Vagina (tissue), 2 donors: ENCODE measurements at places on chromosomes 7 and 10. TPM values are rescaled to one million over a fixed set of nuclear protein-coding genes. Genes with fewer than 3 reads are reported as not detected.
A peak's percentile ranks its signal among the peaks of the same experiment; 100 is the strongest.

GRCh38 chr7:106236065-106236464 lies 48.7 kb downstream of the NAMPT start:
- H3K4me1 ChIP-seq = no peaks in the 10 kb centered on the region
- H3K4me3 ChIP-seq = no peak overlapping the region
- H3K27ac ChIP-seq = no peak overlapping the region
- H3K36me3 ChIP-seq = no peaks in the 10 kb centered on the region

- peaks cover 29% of the 10 kb centered on the region for H3K36me3 ChIP-seq
- peaks cover 26% of the 10 kb centered on the region for H3K4me1 ChIP-seq
- no peak overlapping the region for H3K4me3 ChIP-seq
- no peaks in the 10 kb centered on the region for H3K27me3 ChIP-seq
- no peak for DNase-seq
These were observed 24.7 kb downstream of the NUB1 start for GRCh38 chr7:151366166-151366879.

DNA sequence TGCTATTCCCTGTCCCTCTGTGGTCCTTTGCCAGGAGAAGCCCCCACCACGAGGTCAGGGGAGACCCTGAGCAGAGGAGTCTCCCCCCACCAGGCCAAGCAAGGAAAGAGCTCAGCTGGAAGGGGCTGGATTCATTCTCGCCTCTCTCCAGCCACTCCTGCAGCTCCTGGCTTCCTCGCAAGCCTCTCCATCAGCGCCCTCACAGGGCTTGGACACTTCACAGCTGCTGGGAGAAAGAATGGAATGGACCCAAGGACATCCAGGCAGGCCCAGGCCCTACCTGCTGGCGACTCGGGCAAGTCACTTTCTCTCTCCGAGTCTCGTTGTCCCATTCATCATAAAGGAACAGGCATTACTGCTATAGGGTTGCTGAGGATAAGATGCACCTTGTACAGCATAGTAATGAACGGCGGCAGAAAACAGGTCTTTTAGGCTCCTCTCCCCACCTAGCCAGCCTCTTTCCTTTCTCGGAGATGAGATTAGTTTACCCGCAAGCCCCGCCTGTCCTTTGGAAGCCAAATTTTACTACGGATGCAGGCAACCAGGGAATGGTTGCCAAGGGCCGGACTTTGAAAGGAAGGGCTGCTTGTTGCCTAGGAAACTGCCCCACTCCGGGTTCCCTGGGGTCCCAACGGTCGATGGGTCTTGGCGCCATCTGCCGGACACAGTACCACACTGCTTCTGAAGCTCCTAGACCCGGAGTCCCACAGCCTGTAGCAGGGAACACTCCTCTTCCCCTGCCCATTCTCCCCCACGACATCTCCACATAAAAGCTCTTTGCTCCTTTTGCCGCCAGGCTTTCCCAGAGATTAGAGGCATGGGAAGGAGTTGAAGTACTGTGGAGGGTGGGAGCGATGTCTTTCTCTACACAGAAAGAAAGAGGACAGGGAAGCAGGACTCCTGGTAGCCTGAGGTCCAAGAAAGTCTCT lies 22.3 kb downstream of the IMPDH1 start:
- H3K27me3 ChIP-seq = no peaks in the 10 kb centered on the region
- H3K36me3 ChIP-seq = no peaks in the 10 kb centered on the region
- H3K4me1 ChIP-seq = peaks cover 5% of the 10 kb centered on the region
- DNase-seq = no peak
- no peak overlapping the region for H3K4me3 ChIP-seq
- H3K27ac ChIP-seq = no peak overlapping the region

DNA sequence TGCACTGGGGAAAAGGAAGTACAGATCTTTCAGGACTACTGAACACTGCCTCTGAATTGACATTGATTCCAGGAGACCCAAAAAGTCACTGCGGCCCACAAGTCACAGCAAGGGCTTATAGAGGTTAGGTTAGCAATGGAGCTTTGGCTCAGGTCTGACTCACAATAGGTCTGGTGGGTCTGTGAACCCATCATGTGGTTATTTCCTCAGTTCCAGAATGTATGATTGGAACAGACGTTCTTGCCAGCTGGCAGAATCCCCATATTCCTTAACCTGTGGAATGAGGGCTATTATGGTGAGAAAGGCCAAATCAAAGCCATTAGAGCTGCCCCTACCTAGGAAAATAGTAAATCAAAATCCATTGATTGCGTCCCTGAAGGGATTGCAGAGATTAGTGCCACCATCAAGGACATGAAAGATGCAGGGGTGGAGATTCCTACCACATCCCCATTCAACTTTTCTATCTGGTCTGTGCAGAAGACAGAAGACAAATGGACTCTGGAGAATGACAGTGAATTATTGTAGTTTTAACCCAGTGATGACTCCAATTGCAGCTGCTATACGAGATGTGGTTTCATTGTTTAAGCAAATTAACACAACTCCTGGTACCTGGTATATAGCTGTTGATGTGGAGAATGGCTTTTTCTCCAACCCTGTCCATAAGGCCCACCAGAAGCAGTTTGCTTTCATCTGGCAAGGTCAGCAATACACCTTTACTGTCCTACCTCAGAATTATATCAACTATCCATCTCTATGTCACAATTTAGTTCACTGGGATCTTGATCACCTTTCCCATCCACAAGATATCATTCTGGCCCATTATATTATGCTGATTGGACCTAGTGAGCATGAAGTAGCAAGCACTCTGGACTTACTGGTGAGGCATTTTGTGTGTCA lies 44.5 kb upstream of the PIK3CG start:
- H3K27ac ChIP-seq = no peak overlapping the region
- DNase-seq = no peak
- H3K27me3 ChIP-seq = no peaks in the 10 kb centered on the region
- no peak overlapping the region for H3K4me3 ChIP-seq
- no peaks in the 10 kb centered on the region for H3K4me1 ChIP-seq
- H3K36me3 ChIP-seq = no peaks in the 10 kb centered on the region

- H3K27ac ChIP-seq = peak overlapping the region; percentile 70
- H3K27me3 ChIP-seq = no peaks in the 10 kb centered on the region
- H3K36me3 ChIP-seq = no peaks in the 10 kb centered on the region
- H3K4me1 ChIP-seq = peaks cover 38% of the 10 kb centered on the region
These were observed 517.4 kb upstream of the ZMIZ1 start for GRCh38 chr10:78551184-78552005.

DNA sequence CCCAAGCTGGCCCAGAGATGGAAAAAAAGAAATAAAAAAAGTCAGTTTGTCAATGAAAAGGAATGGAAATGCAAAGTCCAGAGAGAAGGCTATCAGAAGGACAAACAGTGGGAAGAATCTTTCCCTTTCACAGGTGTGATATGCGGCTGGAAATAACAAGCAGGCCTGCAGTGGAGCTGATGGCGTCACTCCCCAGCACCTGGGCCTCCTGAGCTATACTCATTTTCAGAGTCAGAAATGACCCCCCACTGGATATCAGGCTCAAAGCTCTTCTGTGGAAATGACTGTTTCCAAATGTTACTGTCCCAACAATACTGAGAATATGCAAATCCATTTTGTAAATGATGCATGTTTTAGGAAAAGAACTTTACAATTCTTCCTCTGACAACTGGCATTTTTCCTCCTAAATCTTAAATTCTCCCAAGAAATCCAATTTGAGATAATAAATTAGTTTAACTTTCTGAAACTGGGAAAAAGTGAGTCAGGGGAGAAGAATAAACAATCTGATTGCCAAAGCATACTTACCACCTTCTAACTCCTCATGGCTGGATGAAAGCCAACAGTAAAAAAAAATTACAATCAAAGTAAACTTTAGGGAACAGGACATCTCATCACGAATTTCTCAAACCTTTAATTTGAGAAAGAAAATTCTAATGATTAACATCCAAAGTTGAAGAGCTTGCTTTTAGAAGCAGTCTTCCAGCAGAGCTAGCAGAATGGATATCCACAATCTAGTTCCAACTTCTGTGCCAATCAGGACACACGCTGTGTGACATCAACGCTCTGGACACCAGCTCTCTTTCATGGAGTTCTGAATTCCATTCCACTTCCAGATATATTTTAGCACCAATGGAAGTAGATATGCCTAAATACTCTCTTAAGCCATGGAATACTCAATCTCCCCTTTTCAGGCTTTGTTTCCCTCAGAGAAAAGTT lies 5.3 kb upstream of the CUZD1 start:
- DNase-seq = no peak
- H3K4me3 ChIP-seq = no peak overlapping the region
- no peak overlapping the region for H3K27ac ChIP-seq

Gene SCART1
- 1.5 TPM for total RNA-seq
